ENCODE measurements at places on chromosomes 5 and 9.
A peak's percentile ranks its signal among the peaks of the same experiment; 100 is the strongest.

DNA sequence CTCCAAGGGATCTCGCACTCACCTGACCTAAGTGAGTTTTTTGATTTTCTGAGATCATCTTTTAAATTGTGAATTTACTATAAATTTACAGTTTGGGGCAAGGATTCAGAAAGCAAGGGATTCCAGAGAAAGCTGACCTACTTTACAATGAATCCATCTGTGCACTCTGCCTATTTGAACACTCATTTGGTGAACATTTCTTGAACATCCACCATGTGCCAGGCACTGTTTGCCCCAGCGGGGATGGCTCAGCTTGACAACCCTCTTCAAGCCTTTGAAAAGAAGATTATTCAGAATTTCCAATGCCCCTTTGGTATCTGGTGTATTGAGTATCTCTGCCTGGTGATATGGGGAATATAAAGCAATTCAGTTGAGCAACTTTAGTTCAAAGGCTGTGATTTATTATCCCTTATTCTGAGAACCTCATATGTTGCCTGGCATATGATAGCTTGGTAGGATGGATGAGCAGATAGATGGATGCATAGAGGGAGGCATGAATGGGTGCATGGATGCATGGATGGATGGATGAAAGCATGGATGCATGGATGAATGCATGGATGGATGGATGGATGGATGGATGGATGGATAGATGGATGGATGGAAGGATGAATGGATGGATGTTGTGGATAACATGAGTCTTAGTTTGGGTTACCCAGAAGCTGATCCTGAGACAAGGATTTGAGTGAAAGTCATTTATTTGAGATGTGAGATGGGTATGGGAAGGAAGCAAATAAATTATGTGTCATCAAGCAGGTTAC, 149.7 kb upstream of the ZNF366 start:
- DNase-seq, result no peak

DNA sequence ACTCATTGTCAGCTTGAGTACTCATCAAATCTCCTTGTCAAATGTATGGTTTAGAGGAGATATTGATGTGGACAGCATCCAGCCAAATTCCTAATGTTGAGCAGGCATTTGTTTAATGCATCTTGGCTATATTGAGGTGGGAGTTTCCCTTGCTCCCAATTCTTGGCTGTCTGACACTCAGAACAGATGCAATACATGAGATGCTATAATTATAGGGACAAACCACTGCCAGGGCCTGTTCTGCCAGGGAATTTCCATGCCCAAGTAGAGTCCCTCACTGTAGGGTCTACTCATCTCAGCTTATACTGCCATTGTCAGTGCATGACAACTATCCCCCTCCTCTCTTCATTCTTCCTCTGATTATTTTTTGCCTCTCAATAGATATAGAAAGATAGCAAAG, 392.0 kb upstream of the KCNN2 start:
- DNase-seq, result no peak

DNA sequence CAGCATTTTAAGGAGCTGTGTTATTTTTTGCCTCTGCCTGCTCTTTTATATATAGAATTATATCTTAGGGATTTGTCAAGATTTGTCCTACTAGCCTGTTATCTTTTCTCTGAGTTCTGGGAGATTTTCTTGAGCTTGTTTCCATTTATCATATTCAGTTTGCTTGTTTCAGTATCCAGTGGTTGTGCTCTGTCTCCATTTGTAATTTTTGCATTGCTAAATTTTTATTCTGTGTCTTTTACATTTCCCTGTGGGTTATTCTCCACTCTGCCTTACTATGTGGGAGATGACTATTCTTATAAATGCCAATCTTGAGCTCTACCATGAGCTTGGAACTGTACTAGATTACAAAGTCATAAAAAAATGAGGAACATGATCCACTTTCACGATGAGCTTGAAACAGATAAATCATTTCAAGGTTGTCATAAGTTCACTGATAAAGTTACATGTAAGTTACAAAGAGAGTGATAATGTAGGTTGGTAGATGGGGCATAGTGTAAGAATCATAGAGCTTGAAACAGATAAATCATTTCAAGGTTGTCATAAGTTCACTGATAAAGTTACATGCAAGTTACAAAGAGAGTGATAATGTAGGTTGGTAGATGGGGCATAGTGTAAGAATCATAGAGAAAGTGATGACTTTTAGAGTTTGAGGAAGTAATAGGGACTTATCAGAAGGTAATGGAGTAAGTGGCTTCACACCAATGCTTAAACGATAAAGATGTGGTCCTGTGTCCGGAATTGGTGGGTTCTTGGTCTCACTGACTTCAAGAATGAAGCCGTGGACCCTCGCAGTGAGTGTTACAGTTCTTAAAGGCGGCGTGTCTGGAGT, 287.3 kb downstream of the ADGRV1 start:
- no peak for DNase-seq

GRCh38 chr9:109156708-109157107, 10.3 kb downstream of the FRRS1L start:
- no peak for DNase-seq

DNA sequence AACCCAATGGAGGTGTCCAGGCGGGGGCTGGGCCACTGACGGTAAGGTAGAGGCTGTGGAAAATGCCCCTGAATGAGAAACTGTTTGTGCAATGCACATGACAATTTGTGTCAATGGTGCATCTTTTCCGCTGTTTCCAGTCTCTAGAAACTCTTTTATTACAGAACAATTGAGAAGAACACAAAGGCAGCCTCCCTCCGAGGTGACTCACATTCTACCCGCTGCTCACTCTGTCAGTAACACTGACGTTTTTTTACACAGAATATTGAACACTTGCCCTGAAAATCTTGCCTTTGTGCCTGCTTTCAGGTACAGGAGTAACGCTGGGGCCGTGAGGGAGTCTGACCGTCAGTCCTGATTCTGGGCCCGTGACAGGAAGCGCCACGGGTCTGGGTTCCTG, 11.7 kb upstream of the TENT4A start:
- no peak for DNase-seq

- DNase-seq, result peak; percentile 25
Observed at GRCh38 chr9:130167927-130168326, 4.3 kb upstream of the NCS1 start.

- DNase-seq, result no peak
Observed at GRCh38 chr5:78501411-78502352, 141.3 kb downstream of the SCAMP1 start.

- no peak for DNase-seq
Observed at GRCh38 chr5:51996356-51996861, 613.2 kb downstream of the ISL1 start.

DNA sequence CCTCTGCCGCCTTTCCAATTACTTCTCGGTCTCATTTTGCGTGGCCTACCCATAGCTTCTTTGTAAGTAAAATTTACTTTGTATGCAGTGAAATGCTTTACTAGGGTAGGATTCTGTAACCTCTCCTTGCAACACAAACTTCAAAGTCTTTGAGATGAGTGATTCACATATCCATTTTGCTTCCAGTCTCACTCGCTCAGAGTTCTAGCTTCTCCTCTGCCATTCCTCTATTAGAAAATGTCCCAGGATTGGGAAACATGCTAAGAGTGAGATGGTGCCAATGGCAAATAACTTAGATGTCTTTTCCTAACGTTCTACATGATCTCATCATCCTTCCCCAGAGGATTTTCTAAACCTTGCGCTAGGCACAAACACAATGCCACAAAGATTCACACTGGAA, 270.5 kb upstream of the SLC30A5 start:
- no peak for DNase-seq

- no peak for DNase-seq
Observed at GRCh38 chr5:45376417-45376816, 319.8 kb downstream of the HCN1 start.

- no peak for DNase-seq
Observed at GRCh38 chr9:9299134-9299533, 1313.7 kb downstream of the PTPRD start.

DNA sequence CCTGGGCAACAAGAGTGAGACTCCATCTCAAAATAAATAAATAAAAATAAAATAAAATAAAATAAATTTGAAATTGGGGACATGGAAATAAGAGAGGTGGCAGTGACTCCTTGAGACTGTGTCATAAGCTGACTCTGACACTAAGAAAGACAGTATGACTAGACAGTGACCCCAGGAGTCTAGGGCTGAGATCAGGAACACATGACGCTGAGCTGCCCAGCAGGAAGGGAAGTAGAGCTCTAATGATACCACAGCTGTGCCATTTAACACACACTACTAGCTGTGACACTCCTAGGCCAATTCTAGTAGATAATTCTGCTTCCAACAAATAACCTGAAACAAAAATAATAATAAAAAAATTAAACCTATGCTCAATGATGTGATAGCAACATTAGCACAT, 293.0 kb downstream of the SEC61B start:
- peak; percentile 95 for DNase-seq

DNA sequence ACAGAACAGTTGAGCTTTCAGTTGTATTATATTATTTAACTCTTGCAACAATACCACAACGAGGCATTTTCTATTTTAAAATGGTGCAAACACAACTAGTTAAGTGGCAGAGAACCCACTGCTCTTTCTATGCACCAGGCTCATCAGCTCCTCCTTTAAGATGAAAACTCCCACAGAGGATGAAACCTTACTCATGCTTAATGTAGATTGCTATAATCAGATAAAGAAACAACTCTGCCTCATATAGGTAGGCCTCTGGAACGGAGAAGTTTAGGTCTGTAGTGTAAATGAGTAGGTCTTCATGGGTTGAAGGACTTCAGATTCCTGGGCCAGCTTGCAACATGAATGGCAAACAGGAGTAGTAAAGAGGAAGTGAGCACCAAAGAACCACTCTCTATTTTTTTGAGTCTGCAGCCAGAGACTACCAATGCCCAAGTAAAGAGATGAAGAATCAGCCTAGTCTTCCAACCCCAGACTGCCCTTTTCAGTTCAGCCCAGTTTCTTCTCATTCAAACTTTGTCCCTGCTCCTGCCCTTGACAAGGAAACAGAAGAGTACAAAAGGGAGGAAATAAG, 33.9 kb downstream of the HACD4 start:
- DNase-seq, result no peak

DNA sequence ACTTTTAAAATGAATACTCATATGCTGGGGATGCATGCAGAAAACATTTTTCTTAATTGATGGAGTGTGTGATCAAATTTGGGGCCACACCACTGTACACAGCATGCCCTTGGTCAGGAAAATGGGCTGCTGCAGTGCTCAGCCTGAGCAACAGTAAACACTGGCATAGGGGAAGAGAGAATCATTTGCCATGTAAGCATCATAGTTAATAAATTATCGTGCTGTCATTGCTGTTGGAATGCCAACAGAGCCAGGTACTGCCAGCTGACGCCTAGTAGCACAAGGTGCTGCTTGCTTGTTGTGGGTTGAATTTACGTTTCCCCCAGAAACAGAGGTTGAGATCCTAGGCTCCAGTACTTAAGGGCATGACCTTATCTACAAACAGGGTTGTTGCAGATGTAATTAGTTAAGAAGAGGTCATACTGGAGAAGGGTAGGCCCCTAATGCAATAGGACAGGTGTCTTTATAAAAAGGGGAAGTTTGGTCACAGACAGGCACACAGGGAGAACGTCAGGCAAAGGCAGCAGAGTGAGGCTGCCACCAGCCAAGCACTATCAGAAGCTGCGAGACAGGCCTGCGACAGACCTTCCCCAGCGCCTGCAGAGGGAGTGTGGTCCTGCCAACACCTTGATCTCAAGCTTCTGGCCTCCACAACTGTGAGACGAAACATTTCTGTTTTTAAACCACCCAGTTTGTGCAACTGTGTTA, 25.3 kb downstream of the DAP start:
- DNase-seq, result no peak

DNA sequence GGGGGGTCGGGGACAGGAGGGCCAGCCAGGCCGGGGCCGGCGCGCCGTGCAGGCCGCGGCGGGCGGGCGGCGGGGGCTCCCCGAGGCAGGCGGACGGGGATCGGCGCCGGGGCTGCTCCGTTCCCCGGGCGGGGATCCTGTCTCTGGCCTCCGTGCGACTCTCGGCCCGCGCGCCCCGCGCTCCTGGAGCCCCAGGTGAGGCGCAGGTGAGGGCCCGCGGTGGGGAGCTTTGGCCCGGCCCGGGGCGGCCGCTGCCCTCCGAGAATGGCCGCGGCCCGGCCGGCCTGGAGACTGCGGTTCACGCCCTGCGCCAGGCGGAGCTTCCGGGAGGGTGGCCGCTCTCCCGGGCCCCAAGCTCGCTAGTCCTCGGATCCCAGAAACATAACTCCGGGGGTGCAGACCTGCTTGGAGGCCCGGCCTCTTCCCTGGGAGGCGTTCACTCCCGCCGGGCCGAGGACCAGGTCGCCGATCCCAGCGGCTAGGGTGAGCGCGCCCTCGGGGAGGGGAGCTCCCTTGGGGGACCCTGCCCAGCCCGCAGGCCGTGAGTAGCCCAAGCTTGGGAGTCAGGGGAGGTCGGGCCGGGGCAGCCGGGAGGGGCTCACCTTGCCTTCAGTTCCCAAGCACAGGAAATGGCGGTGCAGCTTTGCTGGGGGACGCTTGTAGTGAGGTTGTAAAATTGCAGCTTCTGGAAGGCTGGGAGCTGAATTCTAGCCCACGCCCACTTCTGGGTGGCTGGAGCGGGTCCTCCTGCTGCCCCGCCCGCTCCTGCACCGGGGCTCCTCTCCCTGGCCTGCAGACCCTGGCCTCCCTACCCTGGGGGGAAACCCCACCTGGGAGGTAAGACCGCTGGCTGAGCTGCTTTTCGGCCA, 723 bp downstream of the PPP1R26 start:
- DNase-seq, result peak; percentile 59

DNA sequence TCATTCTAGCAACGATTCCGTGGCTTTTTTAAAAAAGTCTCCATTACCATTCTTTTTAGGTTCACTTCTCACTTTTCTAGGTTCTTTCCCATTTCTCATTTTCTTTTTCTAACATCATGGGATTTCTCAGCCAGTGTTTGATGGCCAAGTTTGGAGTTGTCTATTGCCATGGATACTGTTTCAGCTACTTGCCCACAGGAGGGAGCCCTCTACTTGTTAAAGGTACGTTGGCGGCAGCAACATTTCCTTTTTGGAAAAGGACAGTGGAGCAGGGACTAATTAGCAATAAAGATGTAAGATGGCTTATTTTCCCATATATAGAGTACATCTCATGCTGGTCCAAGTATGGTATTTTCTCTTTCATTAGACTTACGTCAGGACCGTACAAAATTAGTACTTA, 2257.5 kb upstream of the C9orf72 start:
- DNase-seq, result peak; percentile 7

DNA sequence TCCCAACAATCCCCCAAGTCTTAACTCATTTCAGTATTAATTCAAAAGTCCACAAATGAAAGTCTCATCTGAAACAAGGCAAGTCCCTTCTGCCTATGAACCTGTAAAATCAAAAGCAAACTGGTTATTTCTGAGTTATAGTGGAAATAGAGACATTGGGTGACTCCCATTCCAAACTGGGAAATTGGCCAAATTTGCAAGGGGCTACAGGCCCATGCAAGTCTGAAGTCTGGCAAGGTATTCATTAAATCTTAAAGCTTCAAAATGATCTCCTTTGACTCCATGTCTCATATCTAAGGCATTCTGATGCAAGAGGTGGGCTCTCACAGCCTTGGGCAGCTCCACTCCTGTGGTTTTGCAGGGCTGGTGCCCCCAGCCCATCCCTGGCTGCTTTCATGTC, 167.9 kb downstream of the HTR1A start:
- no peak for DNase-seq

GRCh38 chr9:110334183-110334582, 3.5 kb downstream of the TXNDC8 start:
- peak; percentile 32 for DNase-seq

GRCh38 chr5:31366941-31367340, 165.0 kb downstream of the DROSHA start:
- DNase-seq, result no peak

Measured in suppressor macrophage treated with lipopolysaccharide for 1 hour (primary cell).